ENCODE measurements at places on chromosomes 1 and 21. TPM values are rescaled to one million over a fixed set of nuclear protein-coding genes. Genes with fewer than 3 reads are reported as not detected.

DNA sequence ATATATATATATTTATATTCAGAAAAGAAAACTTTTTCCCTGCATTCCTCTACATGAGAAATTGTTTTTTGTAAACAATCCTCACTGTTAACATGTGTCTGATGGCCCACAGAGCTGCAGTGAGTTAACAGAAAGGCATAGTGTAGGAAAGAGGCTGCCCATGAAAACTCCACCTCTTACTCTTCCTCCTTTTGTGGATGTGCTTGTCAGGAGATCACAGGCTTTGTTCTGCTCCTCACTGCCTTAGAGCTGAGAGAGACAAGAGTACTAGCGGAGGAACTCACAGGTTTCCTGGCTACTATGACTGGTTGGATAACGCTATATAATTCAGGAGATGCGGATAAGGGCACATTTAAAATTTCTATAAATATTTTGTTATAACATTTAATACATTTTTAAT, 200.6 kb downstream of the BRINP3 start:
- H3K4me3 ChIP-seq = no peak overlapping the region
- no peaks in the 10 kb centered on the region for H3K27me3 ChIP-seq
- DNase-seq = no peak
- no peak overlapping the region for H3K27ac ChIP-seq
- no peaks in the 10 kb centered on the region for H3K36me3 ChIP-seq

GRCh38 chr21:45826676-45827301, 154.8 kb upstream of the COL6A1 start:
- no peaks in the 10 kb centered on the region for H3K27me3 ChIP-seq
- no peaks in the 10 kb centered on the region for H3K36me3 ChIP-seq
- no peaks in the 10 kb centered on the region for H3K4me1 ChIP-seq
- no peak overlapping the region for H3K4me3 ChIP-seq
- H3K27ac ChIP-seq = no peak overlapping the region

- no peak overlapping the region for H3K4me3 ChIP-seq
- peaks cover 2% of the 10 kb centered on the region for H3K4me1 ChIP-seq
- H3K36me3 ChIP-seq = peaks cover 3% of the 10 kb centered on the region
- no peaks in the 10 kb centered on the region for H3K27me3 ChIP-seq
These were observed 3.9 kb upstream of the NRAS start for GRCh38 chr1:114720492-114720891.

DNA sequence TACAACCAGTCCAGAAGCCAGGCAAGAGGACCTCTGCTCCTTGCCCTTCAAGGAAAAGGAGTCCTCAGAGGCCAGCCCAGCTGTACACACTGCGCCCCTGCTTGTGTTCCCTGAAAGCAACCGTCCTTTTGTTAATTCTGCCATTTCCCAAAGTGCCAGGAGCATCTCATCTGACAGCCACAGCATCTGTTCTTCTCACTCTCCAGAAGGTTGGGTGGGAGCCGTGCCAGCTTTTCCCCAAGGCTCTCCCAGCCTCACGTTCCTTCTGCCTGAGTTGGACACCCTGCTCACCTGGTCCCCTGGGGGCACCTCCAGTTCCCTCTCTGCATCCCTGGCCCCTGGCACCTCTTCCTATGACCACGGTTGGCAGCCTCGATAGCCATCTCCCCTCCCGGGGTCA, 10.5 kb upstream of the CNTN2 start:
- no peak overlapping the region for H3K4me3 ChIP-seq
- H3K27ac ChIP-seq = no peak overlapping the region
- no peak for DNase-seq
- H3K27me3 ChIP-seq = no peaks in the 10 kb centered on the region
- no peaks in the 10 kb centered on the region for H3K36me3 ChIP-seq
- no peaks in the 10 kb centered on the region for H3K4me1 ChIP-seq

DNA sequence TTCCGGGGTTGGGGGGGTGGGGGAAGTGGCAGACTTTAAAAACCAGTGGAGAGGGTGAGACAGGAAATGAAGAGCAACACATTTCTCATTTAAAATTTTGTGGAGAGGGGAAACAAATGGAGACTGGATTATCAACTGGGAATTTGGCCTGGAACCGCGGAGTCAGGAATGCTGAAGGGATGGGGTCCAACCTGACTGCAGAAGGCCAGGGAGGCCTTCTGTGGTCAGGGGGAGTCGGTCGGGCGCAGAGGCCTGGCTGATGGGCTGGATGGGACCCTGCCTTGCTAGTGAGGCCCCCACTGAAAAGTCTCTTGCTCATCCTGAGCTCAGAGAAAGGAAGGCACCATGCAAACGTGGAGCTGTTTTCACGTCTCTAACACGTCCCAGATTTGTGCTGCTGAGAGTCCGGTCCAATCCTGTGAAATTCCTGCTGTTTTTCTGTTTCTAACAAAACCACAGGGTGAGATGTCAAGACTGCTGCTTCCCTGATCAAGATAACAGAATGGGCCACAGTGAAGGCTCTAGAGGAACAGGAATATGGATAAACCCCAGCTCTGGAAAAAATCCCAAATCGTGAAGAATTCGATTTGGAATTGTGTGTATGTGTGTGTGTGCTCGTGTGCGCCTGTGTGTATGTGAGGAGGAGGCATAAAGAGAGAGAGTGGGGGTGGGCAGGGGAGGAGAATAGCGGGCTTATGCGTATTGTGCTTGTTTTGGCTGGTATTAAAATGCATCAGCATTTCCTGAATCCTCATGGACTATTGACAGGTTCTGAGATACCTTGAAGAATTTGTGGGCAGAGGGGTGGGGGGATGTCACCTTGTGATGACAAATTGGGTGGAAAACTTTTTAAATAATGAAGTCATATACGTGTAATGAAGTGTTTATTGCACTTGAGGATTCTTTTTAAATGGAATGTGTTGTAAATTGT, 117.4 kb downstream of the NGF start:
- H3K27ac ChIP-seq = no peak overlapping the region
- peaks cover 10% of the 10 kb centered on the region for H3K4me1 ChIP-seq
- no peak for DNase-seq

The OR2L2 gene
- 0.37 TPM for total RNA-seq

The LCE3B gene
- total RNA-seq = not detected

The ZNF326 gene
- total RNA-seq = 19.7 TPM

The LEMD1 gene
- 1.4 TPM for total RNA-seq
